Karpas-422 (cell line): ENCODE measurements at places on chromosomes 2 and 18.

- DNase-seq = peak; percentile 76
- no peak overlapping the region for H3K4me3 ChIP-seq
- no peaks in the 10 kb centered on the region for H3K36me3 ChIP-seq
- no peaks in the 10 kb centered on the region for H3K27me3 ChIP-seq
- no peak overlapping the region; the same call in 1 of the 2 replicates for H3K27ac ChIP-seq
- peaks cover 44% of the 10 kb centered on the region for H3K4me1 ChIP-seq
These were observed 74.6 kb downstream of the DHRS9 start for GRCh38 chr2:169143998-169144397.

- H3K4me1 ChIP-seq = no peaks in the 10 kb centered on the region
- no peak for DNase-seq
- H3K4me3 ChIP-seq = no peak overlapping the region
- H3K27me3 ChIP-seq = no peaks in the 10 kb centered on the region
- H3K27ac ChIP-seq = no peak overlapping the region
These were observed 106.4 kb upstream of the CELF4 start for GRCh38 chr18:37672001-37672400.

- no peaks in the 10 kb centered on the region for H3K27me3 ChIP-seq
- no peak overlapping the region for H3K4me3 ChIP-seq
- H3K4me1 ChIP-seq = no peaks in the 10 kb centered on the region
- no peaks in the 10 kb centered on the region for H3K36me3 ChIP-seq
These were observed 101.8 kb downstream of the SH3BP4 start for GRCh38 chr2:235053651-235054050.

GRCh38 chr2:127025359-127026166 is 81.4 kb downstream of the BIN1 start:
- H3K4me3 ChIP-seq = no peak overlapping the region
- no peaks in the 10 kb centered on the region for H3K4me1 ChIP-seq
- no peaks in the 10 kb centered on the region for H3K36me3 ChIP-seq
- H3K27me3 ChIP-seq = no peaks in the 10 kb centered on the region

GRCh38 chr2:11406958-11407381 is 59.0 kb downstream of the E2F6 start:
- H3K27ac ChIP-seq = no peak overlapping the region
- peak; percentile 60 for DNase-seq
- H3K36me3 ChIP-seq = no peaks in the 10 kb centered on the region
- 0 out of 2 replicates have a peak, but pooled peaks cover 3% of the 10 kb centered on the region for H3K4me1 ChIP-seq
- no peak overlapping the region for H3K4me3 ChIP-seq

DNA sequence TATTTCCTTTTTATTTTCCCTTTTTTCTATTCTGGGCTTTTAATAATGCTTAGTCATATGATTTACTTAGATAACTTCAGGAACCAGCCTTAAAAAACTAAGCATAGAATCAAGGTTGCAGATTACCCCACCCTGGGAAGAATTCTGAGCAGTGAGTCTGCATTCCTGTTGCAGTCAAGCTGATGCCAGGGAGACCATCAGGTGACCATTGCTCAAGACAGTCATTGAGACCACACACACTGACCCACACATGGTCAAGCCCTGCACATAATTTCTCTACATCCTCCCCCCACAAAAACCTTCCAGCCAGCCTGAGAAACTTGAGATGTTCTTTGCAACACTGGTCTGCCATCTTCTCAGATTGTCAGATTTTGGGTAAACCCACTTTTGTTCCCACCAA is 83.9 kb downstream of the SH3YL1 start:
- DNase-seq = no peak
- H3K36me3 ChIP-seq = no peaks in the 10 kb centered on the region
- H3K4me3 ChIP-seq = no peak overlapping the region
- H3K27me3 ChIP-seq = no peaks in the 10 kb centered on the region
- H3K4me1 ChIP-seq = no peaks in the 10 kb centered on the region
- no peak overlapping the region for H3K27ac ChIP-seq

GRCh38 chr2:118319271-118319684 is 231.0 kb downstream of the INSIG2 start:
- no peak for DNase-seq
- no peak overlapping the region for H3K4me3 ChIP-seq
- H3K36me3 ChIP-seq = no peaks in the 10 kb centered on the region
- no peaks in the 10 kb centered on the region for H3K27me3 ChIP-seq
- no peak overlapping the region for H3K27ac ChIP-seq

DNA sequence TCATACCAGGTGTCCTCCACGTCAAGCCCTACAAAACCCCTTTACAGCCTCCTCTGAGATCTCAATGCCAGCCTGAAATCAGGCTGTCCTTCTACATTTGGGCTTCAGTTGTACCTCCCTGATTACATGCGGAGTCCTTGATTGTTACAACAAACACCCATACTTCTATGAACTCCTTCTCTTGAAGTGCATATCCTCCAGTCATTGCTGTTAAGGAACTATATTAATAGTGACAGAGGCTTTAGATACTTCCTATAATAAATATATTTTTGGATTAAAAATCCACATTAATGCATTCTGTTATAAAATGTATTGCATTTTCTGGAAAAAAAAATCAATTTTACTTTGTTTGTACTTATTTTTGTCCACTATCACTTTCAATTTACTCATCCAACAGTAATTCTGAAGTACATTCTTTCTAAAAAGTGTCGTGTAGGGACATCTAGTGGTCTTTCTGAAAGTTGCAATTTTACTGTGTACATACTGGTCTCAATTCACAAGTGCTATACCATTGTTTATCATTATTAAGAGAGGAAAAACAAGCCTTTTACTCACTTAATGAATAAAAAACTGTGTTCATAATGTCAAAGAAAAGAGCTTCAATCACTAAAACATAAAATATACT is 316.4 kb downstream of the DSEL start:
- H3K4me3 ChIP-seq = no peak overlapping the region
- no peak overlapping the region for H3K27ac ChIP-seq
- no peaks in the 10 kb centered on the region for H3K27me3 ChIP-seq
- DNase-seq = peak; percentile 86
- H3K4me1 ChIP-seq = no peaks in the 10 kb centered on the region

GRCh38 chr2:119491776-119492525 is 32.3 kb downstream of the SCTR start:
- H3K27ac ChIP-seq = no peak overlapping the region
- no peaks in the 10 kb centered on the region for H3K4me1 ChIP-seq
- no peak overlapping the region for H3K4me3 ChIP-seq
- DNase-seq = no peak

DNA sequence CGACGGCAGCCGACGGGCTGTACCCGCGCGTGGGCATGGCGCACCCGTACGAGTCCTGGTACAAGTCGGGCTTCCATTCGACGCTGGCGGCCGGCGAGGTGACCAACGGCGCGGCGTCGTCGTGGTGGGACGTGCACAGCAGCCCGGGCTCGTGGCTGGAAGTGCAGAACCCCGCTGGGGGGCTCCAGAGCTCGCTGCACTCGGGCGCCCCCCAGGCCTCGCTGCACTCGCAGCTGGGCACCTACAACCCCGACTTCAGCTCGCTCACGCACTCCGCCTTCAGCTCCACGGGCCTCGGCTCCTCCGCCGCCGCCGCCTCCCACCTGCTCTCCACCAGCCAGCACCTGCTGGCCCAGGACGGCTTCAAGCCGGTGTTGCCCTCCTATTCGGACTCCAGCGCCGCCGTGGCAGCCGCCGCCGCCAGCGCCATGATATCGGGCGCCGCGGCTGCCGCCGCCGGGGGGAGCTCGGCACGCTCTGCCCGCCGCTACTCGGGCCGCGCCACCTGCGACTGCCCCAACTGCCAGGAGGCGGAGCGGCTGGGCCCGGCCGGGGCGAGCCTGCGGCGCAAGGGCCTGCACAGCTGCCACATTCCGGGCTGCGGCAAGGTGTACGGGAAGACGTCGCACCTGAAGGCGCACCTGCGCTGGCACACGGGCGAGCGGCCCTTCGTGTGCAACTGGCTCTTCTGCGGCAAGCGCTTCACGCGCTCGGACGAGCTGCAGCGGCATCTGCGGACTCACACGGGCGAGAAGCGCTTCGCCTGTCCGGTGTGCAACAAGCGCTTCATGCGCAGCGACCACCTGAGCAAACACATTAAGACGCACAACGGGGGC is 2.0 kb downstream of the SP9 start:
- no peak overlapping the region for H3K27ac ChIP-seq
- DNase-seq = peak; percentile 71
- no peaks in the 10 kb centered on the region for H3K27me3 ChIP-seq
- H3K4me1 ChIP-seq = peaks cover 61% of the 10 kb centered on the region
- H3K36me3 ChIP-seq = no peaks in the 10 kb centered on the region
- H3K4me3 ChIP-seq = peak overlapping the region; percentile 67

DNA sequence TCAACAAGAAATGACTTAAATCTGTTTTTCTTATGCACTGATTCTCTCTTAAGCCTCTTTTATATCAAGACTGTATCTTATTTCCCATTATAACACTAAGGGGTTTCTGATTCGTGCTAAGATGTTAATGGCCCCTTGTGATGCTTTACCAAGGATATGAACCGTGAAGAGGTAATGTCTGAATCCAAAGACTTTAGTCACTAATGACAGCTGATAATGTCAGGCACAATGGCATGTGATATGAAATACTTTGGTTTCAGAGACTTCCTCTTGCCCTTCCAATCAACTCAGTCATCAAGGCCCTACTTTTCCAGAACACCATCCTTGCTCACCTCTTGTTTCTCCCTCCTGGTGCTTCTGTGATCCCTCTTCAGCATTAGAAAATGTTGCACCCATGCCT is 262.8 kb downstream of the KCNE4 start:
- no peak for DNase-seq
- H3K4me1 ChIP-seq = no peaks in the 10 kb centered on the region
- no peaks in the 10 kb centered on the region for H3K27me3 ChIP-seq
- H3K36me3 ChIP-seq = no peaks in the 10 kb centered on the region

DNA sequence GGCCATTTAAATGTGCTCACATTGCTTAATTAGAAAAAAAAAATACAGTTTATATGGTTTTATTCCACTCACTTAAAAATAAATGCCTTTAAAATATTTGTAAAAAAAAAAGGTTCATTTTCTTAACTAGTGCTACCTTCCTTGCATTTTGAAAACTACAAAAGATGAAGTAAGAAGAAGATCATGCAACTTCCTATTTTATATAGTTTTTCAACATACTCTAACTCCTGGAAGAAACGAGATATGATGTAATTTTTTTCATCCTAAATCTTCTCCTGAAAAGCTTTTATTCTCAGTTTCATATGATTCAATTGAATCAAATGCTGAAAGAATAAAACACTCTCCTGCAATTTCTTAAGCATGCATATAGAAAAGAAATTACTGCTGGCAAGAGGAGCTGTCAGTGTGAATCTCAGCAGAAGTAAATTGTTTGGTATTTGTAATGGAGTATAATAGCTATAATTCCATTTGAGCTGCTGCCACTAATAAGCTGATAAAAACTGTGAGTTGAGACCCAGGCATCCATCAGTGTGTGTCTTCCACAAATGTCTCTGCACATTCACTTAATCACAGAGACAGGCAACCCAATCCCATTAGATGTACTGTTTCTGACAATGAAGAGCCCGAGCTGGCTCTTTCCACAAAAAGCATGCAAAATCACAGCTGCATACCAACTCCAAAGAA is 3.7 kb downstream of the FTCDNL1 start:
- no peak for DNase-seq
- H3K27me3 ChIP-seq = no peaks in the 10 kb centered on the region
- H3K36me3 ChIP-seq = no peaks in the 10 kb centered on the region
- peaks cover 18% of the 10 kb centered on the region for H3K4me1 ChIP-seq
- H3K27ac ChIP-seq = no peak overlapping the region
- H3K4me3 ChIP-seq = no peak overlapping the region

DNA sequence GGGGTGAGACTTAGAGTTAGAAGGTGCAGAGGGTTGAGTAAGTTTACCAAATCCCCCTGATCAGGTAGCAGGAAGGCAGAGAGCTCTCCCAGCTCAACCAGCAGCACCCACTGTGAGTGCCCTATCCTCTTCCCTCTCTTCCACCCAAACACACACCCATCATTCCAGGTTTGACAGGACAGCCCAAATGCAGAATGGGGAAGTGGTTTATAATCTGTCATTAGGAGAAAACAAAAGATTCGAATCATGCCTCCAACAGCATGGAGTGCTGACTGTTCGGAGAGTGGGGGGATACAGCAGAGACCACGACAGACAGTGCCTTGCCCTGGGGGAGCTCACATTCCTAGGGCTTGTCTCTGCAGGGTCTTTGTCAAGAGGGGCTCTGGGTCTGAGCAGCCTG is 11.7 kb downstream of the CXCR2 start:
- no peaks in the 10 kb centered on the region for H3K4me1 ChIP-seq
- no peaks in the 10 kb centered on the region for H3K36me3 ChIP-seq
- no peak overlapping the region for H3K27ac ChIP-seq
- DNase-seq = no peak

GRCh38 chr2:34901739-34902138 is 1302.6 kb upstream of the FAM98A start:
- H3K4me1 ChIP-seq = no peaks in the 10 kb centered on the region
- DNase-seq = no peak
- no peak overlapping the region for H3K27ac ChIP-seq
- no peaks in the 10 kb centered on the region for H3K36me3 ChIP-seq

GRCh38 chr2:240024766-240025165 is 376 bp downstream of the NDUFA10 start:
- peak overlapping the region; percentile 77 for H3K4me3 ChIP-seq
- H3K27me3 ChIP-seq = no peaks in the 10 kb centered on the region
- peaks cover 14% of the 10 kb centered on the region for H3K36me3 ChIP-seq
- peaks cover 21% of the 10 kb centered on the region for H3K4me1 ChIP-seq

DNA sequence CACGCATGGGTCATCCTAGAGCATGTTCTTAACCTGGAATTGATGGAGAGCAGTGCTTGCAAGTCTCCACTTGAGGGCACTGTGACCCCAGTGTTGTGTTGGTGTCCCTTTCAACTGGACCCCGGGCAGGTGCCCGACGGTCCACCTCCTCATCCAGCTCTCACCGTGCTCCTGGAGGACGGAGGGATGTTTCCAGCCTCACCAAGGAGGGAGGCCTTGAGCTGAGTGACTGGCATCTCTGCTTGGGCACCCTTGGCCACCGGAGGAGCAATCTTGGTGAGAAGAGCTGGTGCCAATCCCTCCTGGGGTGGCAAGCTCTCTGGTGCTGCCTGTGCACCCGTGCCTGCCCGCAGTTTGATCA is 45.4 kb upstream of the ASB18 start:
- DNase-seq = peak; percentile 62
- no peaks in the 10 kb centered on the region for H3K36me3 ChIP-seq
